ENCODE measurements at places on chromosomes 3 and 15.

GRCh38 chr3:3180456-3180855 is 965 bp upstream of the CRBN start:
- DNase-seq: no peak

DNA sequence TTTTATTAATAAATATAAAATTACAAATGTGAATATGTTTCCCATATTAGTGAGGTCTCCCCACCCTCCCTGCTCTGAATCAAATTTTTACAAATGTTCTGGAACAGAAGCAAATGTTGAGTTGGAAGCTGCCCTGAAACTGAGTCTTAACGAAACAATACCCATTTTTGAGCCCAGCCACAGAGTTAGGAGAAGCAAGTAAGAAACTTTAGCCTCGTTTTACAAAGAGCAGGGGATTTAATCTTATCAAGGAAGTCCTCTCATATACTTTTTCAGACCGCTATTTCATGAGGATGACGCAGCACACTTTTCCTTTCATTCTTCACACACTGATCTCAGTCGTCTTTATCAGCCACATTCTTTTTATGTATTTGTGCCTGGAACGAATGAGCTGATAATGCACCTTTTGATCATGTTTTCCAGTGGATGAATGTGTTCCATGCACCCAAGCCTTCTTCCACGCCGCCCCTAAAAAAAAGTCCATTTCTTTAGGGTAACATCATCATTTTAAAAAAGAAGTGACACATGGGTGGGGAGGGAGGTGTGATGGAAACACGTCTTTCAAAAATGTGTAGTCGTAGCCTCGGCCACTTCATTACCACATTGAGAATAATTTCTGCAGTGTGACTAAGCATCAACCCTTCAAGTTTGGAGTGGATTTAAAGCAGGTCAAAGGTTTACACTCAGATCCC is 48.1 kb downstream of the SETMAR start:
- DNase-seq: no peak

DNA sequence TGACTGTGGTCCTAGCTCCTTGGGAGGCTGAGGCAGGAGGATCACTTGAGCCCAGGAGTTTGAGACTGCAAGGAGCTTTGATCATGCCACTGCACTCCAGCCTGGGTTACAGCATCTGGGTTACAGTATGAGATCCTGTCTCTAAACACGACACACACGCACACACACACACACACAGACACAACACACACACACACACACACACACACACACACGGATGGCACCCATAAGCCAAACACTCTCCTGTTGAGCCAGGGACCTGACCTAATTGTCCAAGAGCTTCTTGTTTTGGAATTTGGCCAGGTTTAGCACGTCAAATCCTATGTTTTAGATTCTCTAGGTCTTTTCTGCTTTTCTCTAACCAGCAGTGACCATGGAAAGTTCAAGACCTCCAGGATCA is 26.8 kb downstream of the EID1 start:
- DNase-seq: no peak

GRCh38 chr3:156981005-156981404 is 154.9 kb downstream of the LEKR1 start:
- DNase-seq: no peak

- no peak for DNase-seq
These were observed 480.9 kb downstream of the ROBO1 start for GRCh38 chr3:79286882-79287281.

GRCh38 chr3:105533960-105534359 is 167.3 kb downstream of the ALCAM start:
- no peak for DNase-seq

- no peak for DNase-seq
These were observed 66.5 kb upstream of the RNU6-1 start for GRCh38 chr15:67906382-67906781.

DNA sequence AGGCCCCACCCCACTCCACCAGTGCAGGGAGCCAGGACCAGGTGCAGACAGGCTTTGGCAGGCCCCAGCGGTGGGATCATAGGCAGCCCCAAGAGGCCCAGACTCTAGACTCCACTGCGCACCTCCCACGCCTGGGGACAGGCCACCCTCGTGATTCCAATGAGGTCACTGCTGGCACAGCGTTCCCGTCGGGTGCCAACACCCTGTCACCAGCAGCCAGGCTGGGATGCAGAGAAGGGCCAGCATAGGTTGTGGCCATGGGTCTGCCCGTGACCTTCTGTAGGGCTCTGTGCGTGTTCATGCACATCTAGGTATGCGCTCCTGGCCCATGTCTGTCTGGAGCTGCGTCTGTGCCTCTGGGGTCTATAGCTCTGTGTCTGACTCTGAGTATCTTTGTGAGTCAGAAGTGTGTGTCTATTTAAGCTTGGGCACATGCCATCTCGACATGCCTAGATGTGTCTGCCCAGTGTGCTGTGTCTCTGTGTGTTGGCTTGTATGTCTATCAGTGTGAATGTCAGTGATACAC is 13.0 kb downstream of the VIPR1 start:
- no peak for DNase-seq

DNA sequence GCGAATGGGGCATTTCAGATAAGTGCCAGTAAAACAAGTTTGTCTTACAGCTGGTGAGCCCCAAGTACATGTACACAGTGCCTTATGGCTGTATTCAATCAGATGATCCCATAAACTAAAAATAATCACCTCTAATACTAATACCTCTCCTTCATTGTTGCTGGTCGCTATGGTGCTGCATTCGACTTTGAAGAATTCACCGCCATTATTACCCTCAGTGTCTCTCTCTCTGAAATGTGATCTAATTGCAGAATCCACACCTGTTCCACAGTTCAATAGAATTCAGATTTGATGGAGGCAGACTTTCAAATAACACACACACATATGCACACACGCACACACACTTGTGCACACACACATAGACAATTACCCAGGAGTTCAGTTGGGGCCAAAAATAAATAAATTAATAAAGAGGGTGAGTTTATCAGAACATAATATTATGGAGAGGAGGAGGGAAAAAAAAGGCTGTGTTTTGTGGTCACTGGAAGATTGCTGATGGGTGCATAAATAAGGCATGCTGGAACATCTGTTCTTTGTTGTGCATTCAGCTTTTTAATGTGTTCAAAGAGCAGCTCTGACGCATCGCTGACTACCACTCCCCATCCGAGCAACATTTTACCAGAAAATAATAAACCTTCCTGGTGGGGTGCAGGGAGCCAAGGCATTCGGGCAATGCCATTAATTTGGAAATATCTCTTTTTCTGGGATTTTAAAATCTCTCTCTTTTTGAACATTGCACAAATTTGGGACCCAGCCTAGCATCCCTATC is 235.7 kb downstream of the SATB1 start:
- DNase-seq: no peak

DNA sequence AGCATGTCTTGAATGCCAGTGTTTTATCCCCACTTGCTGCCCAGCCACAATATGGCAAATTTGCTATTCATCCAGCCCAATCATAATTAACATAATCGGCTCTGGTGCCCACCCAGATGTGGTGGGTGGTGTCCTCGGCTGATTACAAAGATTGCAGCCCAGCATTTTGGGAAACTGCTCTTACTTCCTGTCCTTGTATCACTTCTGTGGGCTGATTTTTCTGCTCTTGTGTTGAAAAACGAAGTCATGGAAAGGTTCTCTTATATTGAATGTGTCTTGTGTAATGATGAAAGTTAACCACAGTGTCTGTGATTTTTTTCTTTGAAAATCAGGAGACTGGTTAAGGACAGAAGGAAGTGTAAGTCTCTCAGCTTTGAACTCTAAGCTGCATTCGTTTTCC is 141.7 kb downstream of the CACNA2D3 start:
- DNase-seq: no peak

DNA sequence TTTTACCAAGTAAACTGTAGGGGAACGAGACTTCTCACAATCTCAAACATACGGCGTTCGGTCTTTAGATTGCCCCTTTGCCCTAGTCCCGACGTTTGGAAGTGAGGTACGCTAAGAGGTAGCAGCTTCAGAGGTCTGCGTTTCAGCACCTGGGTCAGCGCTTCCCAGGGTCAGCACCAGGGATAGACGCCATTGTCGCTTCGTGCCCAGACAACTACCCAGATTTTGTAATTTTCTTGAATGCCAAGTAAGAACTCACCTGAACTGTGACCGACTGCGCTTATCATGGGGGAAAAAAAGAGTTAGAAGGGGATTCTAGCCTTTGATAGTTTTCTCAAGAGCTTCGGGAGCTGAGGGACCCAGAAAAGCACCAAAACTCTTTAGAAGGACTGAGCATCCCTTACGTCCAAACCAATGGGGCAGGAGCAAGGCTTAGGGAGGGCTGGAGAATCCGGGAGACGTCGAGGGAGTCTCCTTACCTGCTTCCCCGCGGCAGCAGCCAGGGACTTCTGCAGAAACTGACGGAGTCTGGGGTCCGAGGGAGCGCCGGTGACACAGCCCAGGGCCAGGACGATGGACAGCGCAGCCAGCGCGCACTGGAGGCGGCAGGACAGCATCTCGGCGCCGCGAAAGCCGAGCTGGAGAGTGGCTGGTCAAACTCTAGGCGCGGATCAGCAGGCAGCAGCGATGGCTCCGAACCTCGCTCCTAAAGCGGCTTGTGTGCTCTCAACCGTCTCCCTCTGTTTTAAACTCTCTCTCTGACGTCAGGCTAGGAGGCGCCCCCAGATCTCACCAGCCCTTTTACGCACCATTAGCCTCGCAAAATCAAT is at the start of gene SST:
SST (minus strand) TSS at position 720 of the 830 bp plus-strand sequence; CDS start at position 617, 103 bp downstream.
- no peak for DNase-seq

DNA sequence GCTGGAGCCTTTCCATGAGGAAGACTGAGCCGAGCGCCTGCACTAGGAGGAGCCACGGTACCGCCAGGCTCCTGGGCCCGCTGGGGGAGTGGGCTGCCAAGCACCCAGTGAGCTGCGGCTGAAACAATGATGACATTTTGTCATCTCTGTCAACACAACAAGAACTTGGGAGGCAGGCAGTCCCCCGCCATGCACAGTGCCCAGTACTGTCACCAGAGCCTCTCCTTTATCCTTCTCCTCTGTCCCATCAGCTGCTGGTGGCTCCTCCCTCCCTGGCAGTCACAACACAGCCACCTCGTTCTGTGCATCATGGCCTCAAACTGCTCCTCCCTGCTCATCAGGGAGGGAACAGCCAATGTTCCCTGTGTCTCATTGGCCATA is 34.0 kb upstream of the PCSK6 start:
- no peak for DNase-seq

DNA sequence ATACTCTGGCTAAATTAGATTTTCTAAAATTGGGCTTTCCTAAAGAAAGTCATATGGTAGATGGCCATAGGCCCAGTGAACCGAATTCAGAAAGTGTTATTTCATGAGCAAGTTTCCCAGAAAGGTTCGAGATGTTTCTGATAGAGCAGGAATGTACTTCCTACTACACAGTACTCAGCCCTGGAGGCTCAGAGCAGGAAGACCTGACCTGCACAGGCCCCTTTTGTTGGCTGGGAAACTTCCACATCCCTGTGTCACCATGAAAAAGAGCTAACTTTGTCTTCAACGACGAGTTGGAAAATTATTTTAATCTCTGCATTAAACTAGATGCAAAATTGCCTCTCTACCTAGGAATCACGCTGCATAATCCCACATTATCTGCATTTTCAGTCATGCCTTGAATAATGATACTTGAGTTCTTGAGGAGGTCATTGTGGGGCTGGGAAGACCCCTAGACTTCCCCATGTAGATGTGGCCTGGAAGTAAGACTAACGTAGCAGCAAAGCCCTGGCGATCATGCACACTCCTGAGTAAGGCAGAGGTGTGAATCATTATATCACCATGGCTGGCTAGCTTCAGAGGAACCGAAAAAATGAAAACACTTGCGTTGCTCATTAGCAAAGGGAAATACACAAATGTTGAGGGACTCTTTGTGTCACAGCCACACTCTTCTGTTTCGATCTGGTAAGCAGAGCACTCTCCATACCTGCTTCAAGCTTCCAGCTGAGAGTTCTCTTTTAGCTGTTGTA is 47.1 kb downstream of the CMTM7 start:
- DNase-seq: no peak

DNA sequence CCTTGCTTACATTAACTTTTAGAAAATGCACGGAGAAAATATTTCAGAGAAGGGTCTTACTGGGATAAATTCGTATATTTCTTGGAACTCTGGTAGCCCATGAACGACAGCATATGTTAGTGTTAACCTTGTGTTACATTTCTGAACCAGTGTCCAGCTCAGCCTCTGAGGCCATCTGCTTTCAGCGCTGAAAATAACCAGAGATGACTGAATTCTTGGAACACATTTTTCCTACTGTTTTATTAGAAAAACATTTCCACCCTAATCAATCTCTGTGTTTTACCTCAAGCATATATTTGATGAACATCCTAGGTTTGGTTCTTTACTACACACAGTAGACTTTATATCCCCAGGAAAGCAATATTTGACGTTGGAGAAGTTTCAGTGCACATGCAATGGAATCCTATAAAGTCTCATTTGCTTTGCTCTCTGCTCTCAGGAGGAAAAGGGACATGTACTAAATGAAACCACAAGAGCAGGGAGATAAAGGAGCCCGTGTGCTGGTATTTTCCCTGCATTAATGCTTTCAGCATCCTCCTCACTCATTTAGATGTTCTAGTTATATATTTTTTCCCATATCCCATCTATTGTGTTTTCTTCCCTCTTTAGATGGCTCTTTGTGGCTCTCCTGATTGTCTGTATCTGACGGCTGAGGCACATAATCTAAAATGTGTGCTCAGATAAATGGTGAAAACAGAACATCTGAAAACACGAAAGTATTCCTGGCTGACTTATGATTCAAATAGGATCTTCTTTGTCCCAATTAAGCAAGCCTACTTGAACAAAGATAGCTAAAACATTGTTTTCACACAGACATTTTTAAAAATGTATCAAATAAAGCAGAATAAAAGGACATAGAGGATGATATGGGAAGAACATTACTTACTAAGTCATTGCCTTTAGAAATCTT is 151.7 kb upstream of the KCNMB2 start:
- peak; percentile 24 for DNase-seq

GRCh38 chr15:100005013-100005412 is 271.8 kb upstream of the LYSMD4 start:
- DNase-seq: no peak

DNA sequence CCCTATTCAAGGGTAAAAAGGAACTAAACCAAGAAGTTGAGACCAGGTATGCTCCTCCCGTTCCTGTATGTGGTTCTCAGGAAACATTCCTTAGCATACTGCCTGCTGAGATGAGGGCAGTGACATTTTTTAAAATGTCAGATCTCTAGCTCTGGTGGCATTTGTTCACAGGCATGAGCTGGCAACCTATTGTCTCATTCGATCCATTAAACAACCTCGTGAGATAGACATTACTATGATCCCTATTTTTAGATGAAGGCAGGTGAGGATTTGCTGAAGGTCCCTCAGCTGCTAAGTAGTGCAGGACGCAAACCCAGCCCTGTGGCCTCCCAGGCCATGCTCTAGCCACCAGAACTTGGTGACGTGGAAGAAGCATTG is 74.9 kb downstream of the SIDT1 start:
- DNase-seq: no peak

DNA sequence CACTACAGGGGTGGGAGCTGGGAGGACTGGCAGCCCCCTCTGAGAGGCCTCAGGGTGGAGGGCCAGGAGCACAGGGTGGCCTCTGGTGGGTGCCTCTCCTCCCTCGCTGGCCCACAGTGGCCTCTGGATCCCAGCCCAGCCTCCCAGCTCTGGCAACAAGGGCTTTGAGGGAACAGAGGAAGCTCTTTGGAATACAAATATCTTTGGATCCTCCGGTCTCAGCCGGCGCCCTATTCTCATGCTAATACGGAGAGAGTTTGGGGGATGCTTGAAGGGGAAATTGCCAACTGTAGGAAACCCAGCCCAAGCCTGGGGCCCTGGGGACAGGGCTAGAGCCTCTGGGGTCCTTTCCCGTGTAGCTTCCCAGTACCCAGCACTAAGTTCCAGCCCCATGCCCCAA is 33.4 kb upstream of the INSYN1 start:
- no peak for DNase-seq

- DNase-seq: no peak
These were observed 132.3 kb downstream of the LRRK1 start for GRCh38 chr15:101051291-101052030.
